ENCODE measurements at places on chromosomes 12 and 14.

DNA sequence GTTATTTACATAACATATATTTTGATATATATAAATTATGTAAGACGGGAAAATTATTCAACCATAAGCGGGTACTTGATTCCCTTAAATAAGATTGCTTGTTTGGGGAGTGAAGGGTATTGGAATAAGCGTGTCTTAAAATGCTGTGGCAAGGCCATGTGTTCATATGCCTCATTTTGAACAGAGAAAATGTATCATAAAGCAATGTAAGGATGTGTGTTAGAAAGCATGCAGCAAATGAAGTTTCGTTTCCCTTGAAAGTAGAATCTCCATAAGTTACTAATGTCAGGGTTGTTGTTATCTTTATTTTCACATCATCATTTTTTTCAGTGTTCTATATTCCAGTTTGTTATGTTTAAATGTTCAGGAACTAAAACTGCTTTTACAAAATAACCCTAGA is 465.6 kb downstream of the FOXG1 start:
- DNase-seq, result no peak

DNA sequence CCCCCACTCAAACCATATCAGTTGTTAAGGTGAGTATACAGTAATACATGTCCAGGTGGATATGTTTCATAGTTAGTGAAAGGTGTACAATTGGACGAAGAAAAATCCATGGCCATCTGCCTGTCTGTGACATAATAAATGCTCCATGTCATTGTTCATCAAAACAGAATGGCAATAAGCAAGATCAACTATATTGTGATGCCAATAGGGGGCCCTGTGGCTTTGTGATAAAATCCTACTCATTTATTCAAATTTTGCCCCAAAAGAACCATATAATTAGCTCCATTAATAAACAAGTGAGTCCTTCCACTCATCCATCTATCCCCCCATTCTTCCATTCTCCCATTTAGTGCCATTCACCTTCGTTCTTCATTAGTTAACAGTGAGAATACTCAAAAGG is 102.0 kb downstream of the MGST1 start:
- DNase-seq, result no peak

- DNase-seq, result no peak
Observed at GRCh38 chr14:94115058-94115591, 4.6 kb downstream of the IFI27 start.

DNA sequence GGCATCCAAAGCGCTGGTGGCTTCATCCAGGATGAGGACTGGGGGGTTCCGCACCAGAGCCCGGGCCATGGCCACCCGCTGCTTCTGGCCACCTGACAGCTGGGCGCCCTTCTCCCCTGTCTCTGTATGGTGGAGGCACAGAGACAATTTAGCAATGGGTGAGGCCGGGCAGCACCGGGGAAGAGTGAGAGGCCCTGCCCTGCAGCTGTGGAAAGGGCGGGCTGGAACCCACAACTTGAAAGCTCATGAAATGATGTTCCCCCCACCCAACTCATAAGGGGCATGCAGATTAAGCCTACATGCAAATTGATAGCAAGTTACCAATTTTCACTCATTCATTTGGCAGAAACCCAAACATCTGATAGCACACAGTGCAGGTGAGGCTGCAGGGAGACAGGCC is 34.1 kb downstream of the ABCB9 start:
- DNase-seq, result no peak

- DNase-seq, result no peak
Observed at GRCh38 chr14:104171029-104171697, 32.8 kb downstream of the KIF26A start.

- DNase-seq, result no peak
Observed at GRCh38 chr14:105118646-105119407, 49.7 kb downstream of the JAG2 start.

DNA sequence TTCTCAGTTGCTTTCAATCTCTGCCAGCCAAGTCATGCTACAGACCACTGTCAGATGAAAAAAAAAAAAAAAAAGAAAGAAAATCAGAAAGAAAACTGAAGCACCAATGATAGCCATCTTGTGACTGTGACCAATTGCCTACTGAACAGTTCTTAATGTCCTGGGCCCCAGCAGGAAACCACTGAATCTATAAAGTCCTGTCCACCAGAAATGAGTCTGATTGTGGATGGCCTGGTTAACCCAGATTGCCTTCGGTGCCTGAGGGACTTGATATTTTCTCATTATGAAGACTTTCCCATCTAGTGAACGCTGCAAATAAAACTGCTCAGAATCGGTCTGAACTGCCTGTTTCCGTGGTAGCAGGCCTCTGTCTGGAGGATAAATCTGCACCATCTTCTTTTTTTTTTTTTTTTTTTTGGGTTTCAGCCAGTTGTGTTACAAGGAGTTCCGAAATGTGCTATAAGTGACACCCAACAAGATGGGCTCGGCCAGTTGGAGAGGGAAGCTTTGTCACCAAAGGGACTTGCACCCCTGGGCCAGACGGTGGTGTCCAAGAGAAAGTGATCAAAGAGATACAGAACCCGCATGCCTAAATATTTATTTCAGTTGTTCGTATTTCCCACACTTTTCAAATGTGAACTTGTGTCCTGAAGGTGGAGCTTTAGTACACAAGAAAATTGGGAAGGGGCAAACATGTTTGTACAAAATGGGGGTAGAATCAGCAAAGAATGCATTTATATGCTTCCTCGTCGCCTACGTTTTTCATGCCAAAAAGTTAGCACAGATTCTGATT is 3.0 kb upstream of the PLXNC1 start:
- no peak for DNase-seq

GRCh38 chr12:127230843-127231260 is 1036.1 kb upstream of the TMEM132C start:
- DNase-seq, result no peak

- DNase-seq, result no peak
Observed at GRCh38 chr14:99134516-99135046, 137.4 kb downstream of the BCL11B start.

DNA sequence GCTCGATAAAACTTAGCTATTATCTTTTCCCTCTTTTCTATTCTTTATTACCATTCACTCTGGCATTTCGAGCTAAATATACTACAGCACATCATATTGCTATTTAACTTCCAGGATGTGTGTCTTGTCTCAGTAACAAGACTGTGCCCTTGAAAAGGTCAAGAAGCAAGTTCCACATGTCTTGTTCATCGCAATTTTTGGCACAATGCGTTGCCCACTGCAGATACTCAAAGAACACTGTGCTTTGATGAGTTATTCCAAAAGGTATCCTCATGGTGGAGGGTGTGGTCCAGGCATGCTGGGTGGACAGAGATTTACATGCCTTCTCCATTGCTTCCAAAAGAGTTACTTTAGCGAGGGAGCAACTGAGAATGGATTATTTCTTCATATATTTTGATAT is 6.6 kb downstream of the E2F7 start:
- no peak for DNase-seq

DNA sequence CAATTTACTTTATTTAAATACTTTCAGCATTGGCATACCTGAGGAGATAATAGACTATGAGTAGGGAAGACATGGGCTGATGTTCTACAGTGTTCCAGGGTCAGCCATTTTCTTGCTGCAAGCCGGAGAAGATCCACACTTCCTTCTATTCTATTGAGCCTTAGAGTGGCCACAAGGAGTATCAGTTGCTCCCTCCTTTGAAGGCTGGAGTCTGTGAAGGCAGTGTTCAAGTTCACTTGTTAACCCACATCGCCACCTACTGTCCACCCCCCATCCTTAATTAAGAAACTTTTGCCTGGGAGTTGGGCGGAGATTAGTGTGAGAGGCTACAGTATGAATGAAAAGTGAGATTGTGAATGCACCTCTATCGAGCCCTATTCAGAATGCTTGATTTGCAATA is 666.6 kb downstream of the NRXN3 start:
- DNase-seq, result peak; percentile 38

- DNase-seq, result peak; percentile 41
Observed at GRCh38 chr12:96117460-96117859, 76.7 kb upstream of the ELK3 start.

- no peak for DNase-seq
Observed at GRCh38 chr12:67798768-67799167, 150.2 kb downstream of the DYRK2 start.

DNA sequence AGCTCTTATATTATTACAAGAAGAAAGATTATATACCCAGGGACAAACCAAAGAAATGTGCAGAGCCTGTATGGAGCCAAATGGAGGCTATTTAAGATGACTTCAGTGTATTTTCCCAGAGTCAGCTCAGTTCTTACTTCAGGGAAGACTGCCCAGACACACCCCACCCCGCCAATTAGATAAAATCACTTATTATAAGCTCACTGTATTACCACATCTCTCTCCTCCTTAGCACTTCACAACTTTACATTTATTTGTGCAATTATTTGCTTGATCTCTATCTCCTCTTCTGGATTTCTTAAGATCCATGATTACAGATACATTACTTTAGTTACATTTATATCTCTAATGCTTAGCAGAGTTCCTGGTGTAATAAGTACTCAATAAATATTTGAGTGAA is 24.7 kb upstream of the WDR89 start:
- DNase-seq, result no peak

GRCh38 chr14:77311217-77311616 is 9.5 kb downstream of the POMT2 start:
- no peak for DNase-seq

DNA sequence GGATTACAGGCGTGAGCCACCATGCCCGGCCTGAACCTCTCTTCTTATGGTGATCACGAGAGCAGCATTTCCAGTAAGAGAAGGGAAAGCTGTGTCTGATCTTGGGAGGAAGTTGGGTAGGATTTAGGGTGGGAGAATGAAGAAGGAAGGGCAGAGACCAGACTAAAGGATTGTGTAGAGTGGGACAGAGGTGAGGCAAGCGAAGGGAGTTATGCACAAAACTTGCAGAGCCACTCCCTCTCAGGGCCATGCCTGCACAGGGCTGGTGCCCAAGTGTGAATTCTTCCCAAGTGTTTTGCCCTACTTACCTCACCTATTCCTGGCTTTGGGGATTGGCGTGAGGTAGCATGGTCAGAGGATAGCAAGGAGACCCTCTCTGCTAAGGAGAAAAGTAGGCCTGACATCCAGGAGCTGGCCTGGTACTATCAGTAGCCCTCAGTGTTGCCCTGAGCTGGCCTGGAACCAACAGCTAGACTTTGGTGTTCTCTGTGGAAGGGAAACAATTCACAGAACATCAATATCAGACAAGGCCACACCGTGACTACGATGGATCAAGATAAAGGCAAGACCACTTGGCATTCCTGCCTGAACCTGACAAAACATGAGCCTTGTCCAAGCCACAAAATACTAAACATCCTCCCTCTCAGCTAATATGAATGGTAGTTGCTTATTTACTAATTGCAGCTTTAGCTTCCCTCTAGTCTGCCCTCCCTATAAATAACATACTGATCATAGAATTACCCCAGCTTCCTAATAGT is 201.0 kb upstream of the AMIGO2 start:
- no peak for DNase-seq

DNA sequence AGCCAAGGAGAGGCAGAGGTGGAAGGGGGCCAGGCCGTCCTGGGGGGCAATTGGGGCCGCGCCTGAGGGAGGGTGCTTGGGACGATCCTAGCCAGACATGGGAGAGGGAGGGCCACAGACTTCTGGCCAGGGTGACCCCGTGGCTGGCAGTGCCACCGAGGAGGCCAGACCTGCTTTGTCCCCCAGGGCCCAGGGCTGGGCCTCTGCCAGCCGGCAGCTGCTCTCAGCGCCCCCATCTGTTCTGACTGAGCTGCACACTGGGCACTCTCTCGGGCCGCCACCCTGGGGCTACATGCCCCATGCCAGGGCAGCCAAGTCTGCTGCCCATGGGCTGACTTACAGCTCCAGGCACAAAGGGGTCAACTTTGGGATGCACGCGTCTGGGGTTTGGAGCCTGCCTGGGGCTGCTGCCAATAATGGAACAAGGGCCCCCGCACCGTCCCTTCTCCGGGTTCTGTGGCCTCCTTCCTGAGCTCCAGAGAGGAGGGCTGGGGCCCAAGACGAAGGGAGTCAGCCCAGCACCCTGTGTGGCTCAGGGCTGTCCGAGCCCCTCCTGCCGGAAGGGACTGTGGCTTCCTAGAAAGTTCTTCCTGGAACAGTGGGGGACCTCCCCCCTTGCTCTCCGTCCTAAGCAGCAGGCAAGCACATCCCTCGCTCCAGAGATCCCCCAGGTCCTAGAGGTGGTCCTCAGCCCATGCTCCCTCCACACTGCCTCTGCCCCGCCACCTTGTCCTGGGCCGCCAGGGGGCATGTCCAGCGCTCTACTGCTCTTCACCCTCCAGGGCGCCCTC is 1.1 kb downstream of the ADSS1 start:
- DNase-seq, result no peak

- no peak for DNase-seq
Observed at GRCh38 chr12:45168976-45169375, 46.9 kb upstream of the ANO6 start.

GRCh38 chr14:50198499-50198898 is 32.9 kb downstream of the SOS2 start:
- DNase-seq, result no peak

DNA sequence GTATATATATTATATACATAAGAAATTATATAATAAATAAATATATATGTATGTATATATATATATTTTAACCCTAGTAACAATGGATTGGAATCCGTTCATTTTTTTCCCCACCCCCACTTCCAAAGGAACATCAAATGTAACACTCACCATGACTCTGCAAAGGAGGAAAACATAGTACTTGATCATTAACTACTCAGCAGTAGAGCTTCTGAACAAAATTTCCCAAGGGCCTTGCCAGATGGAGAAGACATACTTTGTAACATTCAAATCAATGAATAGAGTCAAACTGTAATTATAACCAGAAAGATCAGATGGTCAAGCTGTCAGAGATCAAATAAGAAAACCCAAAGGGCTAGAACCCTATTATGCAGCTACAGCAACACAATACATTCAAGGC is 126.0 kb upstream of the CNTN1 start:
- no peak for DNase-seq

- DNase-seq, result no peak
Observed at GRCh38 chr14:61434311-61434710, 112.9 kb downstream of the PRKCH start.

- no peak for DNase-seq
Observed at GRCh38 chr12:86006727-86007126, 132.6 kb downstream of the NTS start.

GRCh38 chr12:2212971-2213869 is 160.4 kb downstream of the CACNA1C start:
- DNase-seq, result no peak

GRCh38 chr14:37318938-37319337 is 121.2 kb downstream of the MIPOL1 start:
- DNase-seq, result no peak

GRCh38 chr14:66539034-66539433 is 31.1 kb downstream of the GPHN start:
- DNase-seq, result peak; percentile 91

- no peak for DNase-seq
Observed at GRCh38 chr14:24418492-24418873, 11.0 kb downstream of the CBLN3 start.

DNA sequence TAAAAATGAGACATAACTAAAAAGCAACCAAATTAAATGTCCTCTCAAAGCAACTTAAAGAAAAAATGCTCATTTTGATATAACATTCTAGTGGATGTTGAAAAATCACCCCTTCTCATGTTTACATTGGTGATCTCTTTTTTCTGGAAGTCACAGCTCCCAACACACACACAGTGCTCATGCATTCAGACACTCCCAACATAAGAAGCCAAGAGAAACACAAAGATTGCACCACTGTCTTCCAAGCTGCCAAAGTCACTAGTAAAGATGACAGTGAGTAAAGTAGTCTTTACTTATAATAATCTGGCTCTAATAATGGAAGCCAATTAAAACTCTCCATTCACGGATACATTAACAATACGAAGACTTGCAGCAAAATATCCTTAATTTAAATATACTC is 218.4 kb downstream of the NTF3 start:
- no peak for DNase-seq
